CD4-positive, CD25-positive, alpha-beta regulatory T cell (primary cell): ENCODE measurements at places on chromosomes 3 and 15. TPM values are rescaled to one million over a fixed set of nuclear protein-coding genes. Genes with fewer than 3 reads are reported as not detected.

DNA sequence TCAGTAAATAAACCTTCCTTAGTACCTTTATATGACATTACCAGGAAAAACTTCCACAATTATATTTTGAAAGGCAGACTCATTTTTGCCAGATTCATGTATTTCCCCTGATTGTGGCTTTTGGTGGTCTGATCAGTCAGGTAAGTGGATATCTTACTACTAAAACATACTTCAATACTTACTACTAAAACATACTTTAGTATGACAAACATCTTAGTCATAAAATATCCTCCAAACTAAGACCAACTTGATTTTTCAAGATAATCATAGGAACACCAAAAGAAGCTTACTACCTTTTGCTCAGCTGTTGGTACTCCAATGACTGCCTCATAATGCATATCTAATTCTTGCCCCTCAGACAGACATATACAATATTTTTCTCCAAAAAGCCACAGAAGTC is 9.3 kb downstream of the TJP1 start:
- no peak for DNase-seq
- no peaks in the 10 kb centered on the region for H3K4me1 ChIP-seq
- peaks cover 16% of the 10 kb centered on the region for H3K27me3 ChIP-seq
- no peaks in the 10 kb centered on the region for H3K36me3 ChIP-seq
- no peak overlapping the region for H3K4me3 ChIP-seq
- no peak overlapping the region for H3K27ac ChIP-seq

- no peaks in the 10 kb centered on the region for H3K36me3 ChIP-seq
- H3K4me1 ChIP-seq: no peaks in the 10 kb centered on the region
- no peak for DNase-seq
- H3K27ac ChIP-seq: no peak overlapping the region
Measured at GRCh38 chr3:101633186-101633585, 43.7 kb downstream of the ZBTB11 start.

PTPRG gene
- total RNA-seq: not detected

DNA sequence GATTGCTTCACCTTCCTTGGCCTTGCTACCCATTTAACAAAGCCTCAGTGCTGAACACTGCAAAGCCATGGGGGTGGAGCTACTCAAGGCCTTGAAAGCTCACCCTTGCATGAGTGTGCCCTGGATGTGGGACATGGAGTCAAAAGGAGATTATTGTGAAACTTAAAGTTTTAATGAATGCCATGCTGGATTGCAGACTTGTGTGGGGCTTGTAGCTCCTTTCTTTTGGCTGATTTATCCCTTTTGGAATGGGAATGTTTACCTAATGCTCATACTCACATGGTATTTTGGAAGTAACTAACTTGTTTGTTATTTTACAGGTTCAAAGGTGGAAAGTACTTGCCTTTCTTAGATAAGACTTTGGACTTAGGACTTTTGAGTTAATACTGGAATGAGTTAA is 538.5 kb upstream of the NECTIN3 start:
- no peaks in the 10 kb centered on the region for H3K27me3 ChIP-seq
- no peak for DNase-seq
- H3K36me3 ChIP-seq: no peaks in the 10 kb centered on the region
- no peaks in the 10 kb centered on the region for H3K4me1 ChIP-seq

GRCh38 chr15:84883916-84884781 is at the start of gene SLC28A1:
TSS of gene SLC28A1 (plus strand) at chr15:84884662. CDS start at chr15:84887761, 3,099 bp downstream.
- no peak within 1 kb of the TSS for H3K27ac ChIP-seq
- no peak for DNase-seq
- H3K4me1 ChIP-seq: no peaks in the 10 kb centered on the region
- no peaks in the 10 kb centered on the region for H3K36me3 ChIP-seq
- H3K27me3 ChIP-seq: no peaks in the 10 kb centered on the region

CAMKV gene
- total RNA-seq: not detected

DNA sequence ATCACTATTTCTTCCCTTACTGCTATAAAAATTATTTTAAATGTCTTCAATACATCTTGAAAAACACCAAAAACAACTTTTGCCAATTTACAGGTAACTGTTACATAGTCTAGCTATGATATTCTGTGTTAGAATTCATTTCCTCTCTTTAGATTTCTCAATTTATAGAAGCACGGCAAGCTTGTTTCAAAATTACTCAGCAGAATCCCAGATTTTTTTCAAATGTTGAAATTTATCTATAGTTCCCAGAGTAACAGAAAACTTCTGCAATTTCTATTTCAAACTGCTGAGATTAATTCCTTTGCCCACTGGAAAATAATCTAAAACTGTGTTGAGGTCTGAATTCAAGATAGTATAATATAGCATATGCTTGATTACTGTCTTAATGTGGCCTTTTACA is 41.2 kb downstream of the CCPG1 start:
- no peak overlapping the region for H3K27ac ChIP-seq
- H3K36me3 ChIP-seq: peaks cover 33% of the 10 kb centered on the region
- H3K4me3 ChIP-seq: no peak overlapping the region
- no peak for DNase-seq

GRCh38 chr3:40580494-40581091 is 55.8 kb downstream of the ZNF621 start:
- H3K4me3 ChIP-seq: no peak overlapping the region
- no peaks in the 10 kb centered on the region for H3K4me1 ChIP-seq
- DNase-seq: peak; percentile 42

GRCh38 chr3:126433496-126434263 is 39.0 kb downstream of the CFAP100 start:
- peaks cover 20% of the 10 kb centered on the region for H3K36me3 ChIP-seq
- no peak overlapping the region for H3K27ac ChIP-seq
- no peaks in the 10 kb centered on the region for H3K27me3 ChIP-seq
- DNase-seq: no peak
- H3K4me1 ChIP-seq: no peaks in the 10 kb centered on the region

DNA sequence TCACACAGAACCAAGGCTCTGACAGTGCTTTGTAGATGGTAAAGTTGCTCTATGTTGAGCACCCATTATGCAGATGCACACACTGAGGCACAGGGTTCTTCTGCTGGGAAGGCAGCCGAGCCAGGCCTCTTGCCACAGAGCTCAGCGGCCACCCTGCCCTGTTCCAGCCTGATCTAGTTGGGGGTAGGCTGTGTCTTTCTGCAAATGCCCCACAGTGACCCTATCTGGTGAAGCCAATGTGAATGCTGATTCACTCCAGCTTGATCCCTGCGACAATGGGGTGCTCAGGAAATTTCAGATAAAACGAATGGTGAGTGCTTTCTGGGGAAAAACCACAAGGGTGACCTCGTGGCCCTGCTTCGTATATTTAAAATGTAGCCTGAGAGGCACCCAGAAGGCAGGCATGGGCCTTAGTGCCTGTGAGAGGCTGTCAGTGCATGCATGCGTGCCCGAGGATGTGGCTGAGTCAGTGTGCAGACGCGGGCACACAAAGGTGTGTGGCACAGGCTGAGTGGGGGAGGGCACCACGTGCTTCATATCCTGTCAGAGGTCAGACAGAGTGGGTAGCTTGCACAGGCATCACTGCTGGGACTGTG is 85.7 kb downstream of the ATP2B2 start:
- no peak overlapping the region for H3K27ac ChIP-seq
- H3K4me3 ChIP-seq: no peak overlapping the region
- peaks cover 9% of the 10 kb centered on the region for H3K4me1 ChIP-seq
- peak; percentile 78 for DNase-seq
- no peaks in the 10 kb centered on the region for H3K36me3 ChIP-seq

DNA sequence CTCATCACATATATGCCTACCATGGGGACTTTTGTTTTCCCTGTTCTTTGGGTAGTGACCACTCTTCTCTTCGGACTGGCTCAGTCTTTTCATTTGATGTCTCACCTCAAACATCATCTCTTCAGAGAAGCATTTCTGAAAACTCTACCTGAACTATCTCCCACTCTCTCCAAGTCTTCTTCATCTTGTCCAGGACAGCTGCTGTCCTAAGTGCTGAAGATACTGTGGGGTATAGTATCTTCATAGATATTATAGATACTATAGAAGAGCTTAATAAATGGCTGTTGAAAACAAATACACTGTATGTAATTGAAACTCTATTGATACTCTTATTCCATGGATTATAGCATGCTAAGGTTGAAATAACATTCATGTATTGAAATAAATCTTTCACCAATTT is 672.3 kb downstream of the CADM2 start:
- H3K36me3 ChIP-seq: no peaks in the 10 kb centered on the region
- no peaks in the 10 kb centered on the region for H3K27me3 ChIP-seq
- no peak overlapping the region for H3K27ac ChIP-seq
- H3K4me1 ChIP-seq: no peaks in the 10 kb centered on the region
- no peak overlapping the region for H3K4me3 ChIP-seq

DNA sequence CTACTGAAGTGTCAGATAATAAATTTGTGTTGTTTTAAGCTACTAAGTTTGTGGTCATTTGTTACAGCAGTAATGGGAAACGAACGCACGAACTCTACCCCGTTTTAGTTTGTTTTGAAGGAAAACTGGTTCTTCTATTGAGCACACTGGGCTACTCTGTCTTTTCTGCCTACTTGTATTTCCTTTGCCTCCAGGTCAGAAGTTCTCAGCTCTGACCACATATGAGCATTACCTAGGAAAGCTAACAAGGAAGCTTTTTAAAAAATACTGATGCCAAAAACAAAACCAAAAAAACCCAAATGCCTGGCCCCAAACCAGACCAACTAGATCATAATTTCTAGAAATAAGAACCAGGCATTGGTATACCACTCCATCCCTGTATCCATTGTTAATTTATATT is 156.6 kb upstream of the TNIK start:
- no peaks in the 10 kb centered on the region for H3K4me1 ChIP-seq
- H3K36me3 ChIP-seq: no peaks in the 10 kb centered on the region
- peaks cover 7% of the 10 kb centered on the region for H3K27me3 ChIP-seq
- no peak for DNase-seq
- no peak overlapping the region for H3K27ac ChIP-seq
- no peak overlapping the region for H3K4me3 ChIP-seq

BRK1 gene
- total RNA-seq: 61.9 TPM

DNA sequence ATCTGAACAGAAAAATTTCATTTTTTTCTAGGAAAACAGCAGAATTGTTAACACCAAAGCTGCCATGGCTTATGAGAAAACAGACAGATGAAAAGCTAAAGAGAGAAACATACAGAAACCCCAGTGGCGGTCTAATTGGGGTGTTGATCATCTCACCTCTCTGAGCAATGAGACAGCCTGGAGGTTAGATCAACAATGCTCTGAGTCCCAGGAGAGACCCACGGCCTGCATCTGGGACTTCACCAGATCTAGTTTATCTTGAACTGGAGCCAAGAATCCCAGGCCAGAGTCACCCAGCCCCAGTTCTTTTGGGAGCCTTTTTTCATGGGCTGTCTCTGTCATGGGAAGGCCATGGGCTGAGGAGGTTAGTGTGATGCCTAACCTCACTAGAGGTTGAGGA is 3.5 kb upstream of the GALNT15 start:
- H3K4me1 ChIP-seq: no peaks in the 10 kb centered on the region
- H3K27ac ChIP-seq: no peak overlapping the region

- H3K27me3 ChIP-seq: no peaks in the 10 kb centered on the region
- H3K27ac ChIP-seq: no peak overlapping the region
- DNase-seq: no peak
- H3K4me3 ChIP-seq: no peak overlapping the region
Measured at GRCh38 chr3:15616053-15616452, 14.5 kb downstream of the BTD start.

- H3K27me3 ChIP-seq: no peaks in the 10 kb centered on the region
- DNase-seq: no peak
- no peaks in the 10 kb centered on the region for H3K36me3 ChIP-seq
- H3K27ac ChIP-seq: no peak overlapping the region
- H3K4me3 ChIP-seq: peak overlapping the region; percentile 66
- peaks cover 58% of the 10 kb centered on the region for H3K4me1 ChIP-seq
Measured at GRCh38 chr3:4824926-4825325, 154.3 kb upstream of the BHLHE40 start.

DNA sequence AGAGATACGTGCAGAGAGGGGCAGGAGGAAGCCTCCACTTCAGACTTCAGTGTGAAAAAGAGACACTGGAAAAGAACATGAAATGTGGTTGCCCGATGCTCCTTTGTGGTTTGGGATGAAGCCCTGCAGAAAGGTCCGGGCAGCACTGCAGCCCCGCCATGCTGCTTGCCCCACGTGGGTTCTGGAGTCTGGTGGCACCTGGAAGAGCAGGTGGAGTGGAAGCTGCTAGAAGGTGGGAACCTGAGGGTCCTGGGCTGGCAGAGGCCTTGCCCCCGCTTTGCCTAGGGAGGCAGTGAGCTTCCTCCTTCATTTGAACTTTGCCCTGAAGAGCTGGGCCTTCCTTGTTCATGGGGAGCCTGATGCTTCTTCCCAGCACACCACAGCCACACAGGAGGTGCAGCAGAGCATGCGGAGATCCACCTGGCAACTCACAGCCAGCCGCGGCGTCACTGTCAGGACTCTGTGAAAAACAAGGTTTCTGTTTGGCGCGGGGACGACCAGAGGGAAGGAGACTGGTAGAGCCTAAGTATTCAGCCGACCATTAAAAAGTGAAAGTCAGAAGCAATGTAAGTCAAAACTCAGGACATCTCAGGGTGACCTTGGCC is 59.0 kb downstream of the APBA2 start:
- no peak for DNase-seq
- peaks cover 2% of the 10 kb centered on the region for H3K36me3 ChIP-seq
- no peak overlapping the region for H3K27ac ChIP-seq
- H3K4me1 ChIP-seq: no peaks in the 10 kb centered on the region
- no peaks in the 10 kb centered on the region for H3K27me3 ChIP-seq
- H3K4me3 ChIP-seq: no peak overlapping the region

DNA sequence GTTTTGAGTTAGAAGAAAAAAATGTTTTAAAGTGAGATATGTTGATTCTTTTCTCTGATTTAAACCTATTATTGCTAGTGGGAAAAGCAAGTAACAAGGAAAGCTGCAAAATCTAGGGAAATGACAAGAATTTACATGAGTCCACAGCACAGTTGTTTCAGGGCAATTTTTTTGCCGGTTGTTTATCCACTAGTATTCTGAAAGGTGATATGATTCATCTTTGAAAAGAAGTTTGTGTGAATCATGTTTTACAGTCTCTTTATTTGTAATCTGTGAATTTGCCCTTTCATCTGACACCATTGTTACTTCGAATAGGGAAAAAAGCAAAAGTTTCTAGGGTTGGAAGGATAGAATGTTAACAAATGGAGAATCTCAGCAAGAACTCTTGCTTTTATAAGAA is 894.7 kb downstream of the OTOL1 start:
- no peak overlapping the region for H3K27ac ChIP-seq
- H3K4me3 ChIP-seq: no peak overlapping the region
- H3K36me3 ChIP-seq: no peaks in the 10 kb centered on the region
- no peaks in the 10 kb centered on the region for H3K4me1 ChIP-seq
- H3K27me3 ChIP-seq: no peaks in the 10 kb centered on the region

GRCh38 chr3:48301800-48302166 is 31.7 kb downstream of the SPINK8 start:
- peaks cover 3% of the 10 kb centered on the region for H3K27me3 ChIP-seq
- H3K4me3 ChIP-seq: peak overlapping the region; percentile 82
- H3K27ac ChIP-seq: peak overlapping the region; percentile 85
- peaks cover 12% of the 10 kb centered on the region for H3K36me3 ChIP-seq

GRCh38 chr3:67335813-67336212 is 318.6 kb downstream of the SUCLG2 start:
- H3K27ac ChIP-seq: no peak overlapping the region
- no peaks in the 10 kb centered on the region for H3K4me1 ChIP-seq
- no peak for DNase-seq
